ENCODE measurements at places on chromosomes 5 and 9.
A peak's percentile ranks its signal among the peaks of the same experiment; 100 is the strongest.

DNA sequence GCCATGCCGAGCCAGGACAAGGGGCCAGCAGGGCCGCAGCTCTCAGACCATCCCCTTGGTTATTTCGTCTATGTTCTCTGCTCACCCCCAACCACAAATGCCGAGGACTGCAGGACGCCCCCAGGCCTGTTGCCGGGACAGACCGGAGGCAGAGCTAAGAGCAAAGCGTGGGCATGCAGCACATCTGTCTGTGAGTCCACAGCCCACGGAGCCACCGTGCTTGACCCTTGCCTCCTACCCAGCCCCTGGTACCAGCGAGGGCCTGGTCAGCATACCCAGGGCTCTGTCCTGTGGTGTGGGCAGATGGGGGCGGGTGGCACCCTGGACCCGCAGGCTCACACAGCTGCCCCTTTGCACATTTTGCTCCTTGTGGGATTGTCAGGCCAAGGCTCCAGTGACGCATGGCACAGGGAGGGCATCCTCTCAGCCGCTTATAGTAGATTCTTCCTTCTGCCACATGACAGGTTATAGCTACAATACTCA lies 4.7 kb downstream of the BRD3 start:
- no peak for DNase-seq

- DNase-seq, result no peak
Measured at GRCh38 chr5:10562201-10563109, 1.4 kb upstream of the ANKRD33B start.

- no peak for DNase-seq
Measured at GRCh38 chr5:234450-234849, 16.3 kb downstream of the SDHA start.

- no peak for DNase-seq
Measured at GRCh38 chr9:133981958-133982681, 10.0 kb downstream of the VAV2 start.

DNA sequence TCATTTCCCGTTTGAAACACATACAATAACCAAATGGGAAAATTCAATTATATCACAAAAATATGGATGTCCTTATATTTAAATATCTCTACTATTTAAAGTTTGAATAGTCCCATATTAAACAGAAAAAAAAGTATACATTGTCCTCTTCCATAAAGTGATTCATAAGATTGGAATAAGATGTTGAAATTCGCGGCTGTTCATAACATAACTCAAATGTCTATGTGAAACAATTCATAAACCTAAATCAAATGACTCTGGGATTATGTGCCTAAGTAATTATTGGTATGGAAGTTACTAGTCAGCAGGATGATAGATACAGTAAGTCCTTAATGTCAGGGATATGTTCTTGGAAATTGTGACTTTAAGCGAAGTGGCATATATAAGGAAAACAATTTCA lies 3.9 kb upstream of the EFNA5 start:
- no peak for DNase-seq

DNA sequence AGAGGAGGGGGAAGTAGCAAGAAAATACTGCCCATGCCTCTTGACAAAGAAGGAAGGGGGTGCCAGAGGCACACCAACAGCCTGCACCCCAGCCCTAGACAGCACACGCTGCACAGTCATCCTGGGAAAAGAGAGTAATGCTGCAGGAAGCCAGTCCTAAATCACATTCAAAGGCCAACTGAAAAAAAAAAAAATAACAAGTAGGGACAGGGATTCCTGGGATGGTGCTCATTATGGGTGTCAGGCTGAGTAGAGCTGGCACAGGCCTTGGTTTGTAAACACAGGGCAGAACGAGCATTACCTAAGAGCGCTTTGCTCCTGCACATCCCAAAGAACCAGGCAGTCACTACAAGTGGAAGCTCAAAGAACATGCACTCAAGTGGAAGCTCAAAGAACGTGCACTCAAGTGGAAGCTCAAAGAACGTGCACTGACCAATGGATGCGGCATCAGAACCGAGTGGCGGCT lies 7.8 kb downstream of the RAPGEF1 start:
- DNase-seq, result no peak

GRCh38 chr5:133015466-133015865 lies 10.9 kb downstream of the ZCCHC10 start:
- DNase-seq, result no peak

DNA sequence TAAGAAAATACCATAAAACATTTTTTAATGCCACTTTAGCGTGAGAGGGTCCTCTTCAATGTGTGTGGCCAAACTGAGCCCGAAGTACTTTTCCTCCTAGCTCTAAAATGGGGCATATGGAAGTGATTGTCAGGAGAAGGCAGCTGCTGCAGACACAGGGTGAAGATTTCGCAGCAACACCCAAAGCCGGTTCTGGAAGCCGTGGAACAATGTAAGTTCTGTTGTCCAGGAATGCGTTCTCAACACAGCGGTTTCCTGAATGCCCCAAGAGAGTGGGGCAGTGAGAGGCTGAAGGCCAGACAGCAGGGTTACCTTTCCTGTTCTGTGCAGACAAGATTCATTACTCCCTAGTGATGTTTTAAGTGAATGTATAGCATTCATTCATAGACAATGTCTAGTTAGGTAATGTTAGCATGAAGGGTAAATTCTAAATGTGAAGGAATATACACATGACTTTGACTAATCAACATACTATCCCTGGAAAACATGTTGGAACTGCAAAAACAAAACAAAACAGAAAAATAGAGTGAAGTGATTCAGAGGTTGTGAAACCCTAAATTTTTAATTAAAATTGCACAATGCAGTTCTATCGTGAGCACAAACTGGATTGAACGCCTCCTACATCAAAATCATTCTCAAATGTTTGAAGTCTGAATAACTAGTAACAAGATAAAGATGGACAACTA lies 197.0 kb upstream of the SEMA6A start:
- no peak for DNase-seq

DNA sequence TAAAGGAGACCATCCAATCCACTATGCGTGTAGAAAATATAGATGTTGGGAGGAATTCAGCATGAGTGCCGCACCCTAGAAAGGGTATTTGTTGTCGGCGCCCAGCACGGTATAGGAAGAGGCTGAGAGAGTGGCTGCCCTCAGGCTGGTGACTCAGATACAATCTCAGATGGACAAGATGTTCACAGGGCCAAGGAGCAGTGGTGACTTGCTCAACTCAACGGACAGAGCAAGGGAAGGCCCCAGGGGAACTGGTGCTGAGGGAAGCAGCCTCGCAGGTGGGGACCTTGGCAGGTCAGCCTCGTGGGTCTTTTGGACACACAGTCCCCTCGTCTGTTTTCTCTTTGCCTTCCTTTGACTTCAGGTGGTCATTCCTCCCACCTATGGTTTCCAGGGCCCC lies 28.0 kb upstream of the IRX2 start:
- DNase-seq, result no peak

DNA sequence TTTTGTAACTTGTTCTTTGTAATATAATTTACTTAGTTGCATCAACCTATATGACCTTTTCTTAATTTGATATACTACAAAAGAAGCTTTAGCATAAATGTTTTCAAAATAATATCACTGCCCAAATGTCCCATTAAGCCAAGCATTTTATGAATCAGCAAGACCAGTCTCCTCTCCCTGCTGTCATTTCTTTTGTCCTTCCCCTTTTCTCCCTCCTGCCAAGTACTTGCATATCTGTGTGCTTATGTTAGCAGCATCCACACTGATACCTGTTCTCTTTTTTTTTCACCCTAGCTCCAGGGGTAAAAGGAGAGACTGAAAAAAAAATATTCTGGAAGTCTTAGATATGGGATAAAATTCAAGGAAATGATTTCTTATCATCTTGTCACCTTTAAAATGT lies 69.7 kb downstream of the ZSWIM6 start:
- DNase-seq, result no peak

- DNase-seq, result no peak
Measured at GRCh38 chr5:69497006-69497520, 4.5 kb downstream of the OCLN start.

GRCh38 chr5:126938466-126938865 lies 91.9 kb downstream of the MARCHF3 start:
- DNase-seq, result no peak

DNA sequence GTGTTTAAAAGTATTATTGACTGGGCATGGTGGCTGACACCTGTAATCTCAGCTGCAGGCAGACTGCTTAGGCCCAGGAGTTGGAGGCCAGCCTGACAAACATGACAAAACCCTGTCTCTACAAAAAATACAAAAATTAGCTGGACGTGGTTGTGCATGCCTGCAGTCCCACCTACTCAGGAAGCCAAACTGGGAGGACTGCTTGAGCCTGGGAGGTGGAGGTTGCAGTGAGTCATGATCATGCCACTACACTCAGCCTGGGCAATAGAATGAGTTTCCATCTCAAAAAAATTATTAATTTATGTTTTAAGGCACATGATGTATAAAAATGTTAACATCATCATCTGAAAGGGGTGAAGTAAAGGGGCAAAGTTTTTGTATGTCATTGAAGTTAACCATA lies 49.7 kb upstream of the FNIP1 start:
- no peak for DNase-seq

DNA sequence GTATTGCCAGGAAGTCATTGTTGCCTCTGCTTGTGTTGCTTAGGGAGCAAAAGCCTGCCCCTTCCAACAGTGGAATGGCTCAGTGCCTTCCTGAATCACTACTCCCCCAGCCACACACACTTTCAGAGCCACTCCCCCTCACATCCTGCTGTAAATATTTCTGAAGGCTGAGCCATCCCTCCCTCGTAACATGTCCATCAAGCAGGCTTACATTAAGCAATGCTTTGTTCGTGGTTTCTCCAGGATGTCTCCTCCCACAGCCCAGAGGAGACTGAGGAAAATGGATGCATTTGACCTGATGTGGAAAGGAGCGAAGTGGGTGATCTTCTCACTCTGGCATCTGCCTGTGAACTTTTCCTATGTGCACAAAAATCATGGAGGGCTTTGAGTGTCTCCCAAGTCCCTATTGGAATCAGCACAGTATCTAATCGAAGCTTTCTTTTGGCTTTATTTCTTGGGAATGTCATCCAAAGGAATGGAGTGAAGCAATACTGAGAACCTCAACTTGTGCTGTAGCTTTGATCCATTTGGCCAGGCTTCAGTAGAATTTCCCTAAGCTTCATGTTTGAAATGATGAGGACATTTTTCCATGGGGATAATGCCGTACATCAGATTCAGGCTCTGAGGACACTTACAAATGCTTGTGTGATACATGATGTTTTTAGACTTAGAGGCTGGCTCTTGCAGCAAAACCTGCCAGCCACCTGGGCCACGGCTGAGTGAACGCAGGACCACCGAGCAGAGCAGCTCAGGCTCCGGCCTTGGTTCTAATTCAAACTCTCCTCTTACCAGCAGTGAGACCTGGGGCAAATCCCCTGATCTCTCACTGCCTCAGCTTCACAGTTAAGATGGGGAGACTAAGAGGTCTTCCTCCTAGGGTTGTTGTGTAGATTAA lies 389.1 kb downstream of the ENC1 start:
- DNase-seq, result no peak

DNA sequence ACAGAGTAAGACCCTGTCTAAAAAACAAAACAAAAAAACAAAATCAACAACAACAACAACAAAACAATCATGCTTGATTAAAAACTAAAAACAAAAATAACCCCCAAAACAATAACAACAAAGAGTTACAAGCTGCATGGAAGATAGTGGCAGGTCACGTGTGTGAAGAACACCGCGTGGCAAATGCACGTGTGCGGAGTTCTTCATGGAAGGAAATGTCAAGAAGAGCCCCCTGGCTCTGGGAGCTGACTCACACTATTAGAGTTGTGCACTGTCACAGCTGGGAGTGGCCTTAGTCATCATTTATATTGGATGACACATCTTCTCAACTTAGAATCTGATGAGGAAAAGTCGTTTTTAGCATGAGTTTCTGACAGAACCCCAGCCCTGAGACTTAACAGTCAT lies 110.5 kb downstream of the JMY start:
- no peak for DNase-seq

DNA sequence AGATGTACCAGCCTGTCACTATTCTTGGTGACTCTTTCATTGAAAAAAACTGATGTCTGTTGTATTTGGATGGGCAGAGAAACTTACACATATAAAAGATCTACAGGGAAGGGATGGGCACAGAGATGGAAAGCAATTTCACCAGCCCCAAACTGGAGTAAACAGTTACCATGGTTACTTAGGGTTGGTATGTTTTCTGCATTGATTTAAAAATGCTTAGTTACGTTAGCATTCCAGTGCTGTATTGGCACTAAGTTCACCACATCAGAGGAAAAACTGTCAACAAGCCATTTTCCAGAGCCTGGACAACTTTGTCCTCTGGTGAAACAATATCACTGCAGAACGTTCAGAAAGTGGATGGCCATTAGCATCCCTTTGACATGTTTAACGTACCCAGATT lies 28.0 kb downstream of the MARCHF3 start:
- DNase-seq, result no peak

DNA sequence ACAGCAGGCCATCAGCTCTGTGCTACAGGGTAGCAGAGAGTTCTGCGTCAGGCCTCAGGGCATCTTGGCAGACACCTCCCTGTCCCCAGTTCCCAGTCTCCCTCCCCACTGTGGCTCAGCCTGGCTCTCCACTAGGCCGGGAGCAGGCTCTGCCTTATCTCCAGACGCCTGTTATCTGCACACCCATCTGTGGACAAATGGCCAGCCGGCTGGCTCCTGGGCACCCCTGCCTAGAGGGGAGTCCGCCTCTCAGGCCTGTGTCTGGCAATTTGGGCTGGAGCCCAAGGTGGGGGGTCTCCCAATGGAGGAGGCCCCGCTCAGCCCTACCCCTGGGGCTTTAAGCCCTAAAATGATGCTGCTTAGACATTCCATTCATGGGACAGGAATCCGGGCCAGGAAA lies 39.2 kb upstream of the HAND1 start:
- DNase-seq, result no peak

DNA sequence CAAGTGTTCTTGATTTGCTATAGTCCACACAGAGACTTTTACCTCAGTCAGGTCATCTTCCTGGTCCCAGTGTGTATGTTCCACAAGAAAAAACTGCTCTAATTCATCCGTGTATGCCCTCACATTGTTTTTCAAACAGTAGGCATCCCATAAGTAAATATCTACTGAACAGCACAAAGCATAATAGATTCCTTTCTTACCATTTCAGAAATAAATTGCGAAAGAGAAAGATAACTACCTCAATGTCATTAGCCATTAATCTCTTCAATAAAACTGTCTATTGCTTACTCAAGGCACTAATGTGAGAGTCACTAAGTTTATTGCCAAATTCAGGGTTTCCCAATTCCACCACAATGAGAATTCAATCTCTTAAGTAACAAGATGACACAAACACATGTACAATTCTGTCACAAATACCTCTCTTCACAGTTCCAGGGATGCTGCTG lies 9.6 kb downstream of the FBXW2 start:
- no peak for DNase-seq

- DNase-seq, result no peak
Measured at GRCh38 chr9:72857624-72857996, 95.2 kb downstream of the ALDH1A1 start.

GRCh38 chr5:72138943-72139521 lies 31.8 kb downstream of the MAP1B start:
- DNase-seq, result peak; percentile 4

GRCh38 chr9:80025131-80025530 lies 453.4 kb downstream of the TLE4 start:
- no peak for DNase-seq

- DNase-seq, result no peak
Measured at GRCh38 chr9:8864545-8864896, 1064.9 kb upstream of the DMAC1 start.
